Muscle of leg (tissue), 16 donors: ENCODE measurements at places on chromosomes 4 and X. TPM values are rescaled to one million over a fixed set of nuclear protein-coding genes. Genes with fewer than 3 reads are reported as not detected.

The GUCY1B1 gene
- total RNA-seq: 14.4 TPM

The GABRG1 gene
- total RNA-seq: 0.04 TPM

The RAB40AL gene
- 0.31 TPM for total RNA-seq

The PHOX2B gene
- total RNA-seq: not detected

The JADE3 gene
- total RNA-seq: 2.7 TPM

The DCAF12L2 gene
- total RNA-seq: 15.1 TPM

The LGI2 gene
- total RNA-seq: 2.6 TPM

The GRID2 gene
- total RNA-seq: 0.62 TPM

DNA sequence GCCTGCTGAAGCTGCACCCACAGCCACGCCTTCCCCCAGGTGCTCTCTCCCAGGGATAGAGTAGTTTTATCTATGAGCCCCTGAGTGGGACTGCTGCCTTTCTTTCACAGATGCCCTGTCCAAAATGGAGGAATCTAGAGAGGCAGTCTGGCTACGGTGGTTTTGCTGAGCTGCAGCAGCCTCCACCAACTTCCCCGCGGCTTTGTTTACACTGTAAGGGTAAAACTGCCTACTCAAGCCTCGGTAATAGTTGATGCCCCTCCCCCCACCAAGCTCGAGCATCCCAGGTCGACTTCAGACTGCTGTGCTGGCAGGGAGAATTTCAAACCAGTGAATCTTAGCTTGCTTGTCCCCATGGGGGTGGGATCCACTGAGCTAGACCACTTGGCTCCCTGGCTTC lies 84.5 kb downstream of the PRKG2 start:
- H3K4me1 ChIP-seq: no peaks in the 10 kb centered on the region
- no peak overlapping the region for H3K4me3 ChIP-seq
- no peak overlapping the region for H3K27ac ChIP-seq

- H3K4me3 ChIP-seq: no peak overlapping the region
- DNase-seq: no peak
- H3K27ac ChIP-seq: peak overlapping the region; percentile 97
- H3K4me1 ChIP-seq: peaks cover 89% of the 10 kb centered on the region
- no peaks in the 10 kb centered on the region for H3K36me3 ChIP-seq
Observed at GRCh38 chr4:2797545-2798305, 4.8 kb downstream of the SH3BP2 start.

GRCh38 chr4:185115827-185116232 lies 27.2 kb upstream of the SLC25A4 start:
- DNase-seq: peak; percentile 51
- H3K4me3 ChIP-seq: no peak overlapping the region
- no peak overlapping the region for H3K27ac ChIP-seq

GRCh38 chr4:138555584-138555983 lies 313.4 kb upstream of the SLC7A11 start:
- no peaks in the 10 kb centered on the region for H3K27me3 ChIP-seq
- no peak overlapping the region for H3K27ac ChIP-seq
- no peaks in the 10 kb centered on the region for H3K36me3 ChIP-seq
- H3K4me1 ChIP-seq: no peaks in the 10 kb centered on the region
- H3K4me3 ChIP-seq: no peak overlapping the region

- H3K4me3 ChIP-seq: no peak overlapping the region
- H3K27me3 ChIP-seq: no peaks in the 10 kb centered on the region
- H3K27ac ChIP-seq: no peak overlapping the region
- no peaks in the 10 kb centered on the region for H3K36me3 ChIP-seq
Observed at GRCh38 chr4:12852338-12853307, 631.5 kb downstream of the RAB28 start.

GRCh38 chr4:40196724-40197281 lies at the start of gene RHOH:
Gene RHOH, plus strand, starts transcription at chr4:40197031. Its CDS starts 46,356 bp downstream, at chr4:40243387.
- H3K36me3 ChIP-seq: no peaks in the 10 kb centered on the region

GRCh38 chrX:55107911-55108310 lies 19.1 kb downstream of the PAGE2 start:
- H3K4me3 ChIP-seq: no peak overlapping the region
- no peaks in the 10 kb centered on the region for H3K4me1 ChIP-seq

GRCh38 chr4:39825741-39826231 lies 127.8 kb downstream of the UBE2K start:
- H3K27ac ChIP-seq: no peak overlapping the region
- H3K36me3 ChIP-seq: peaks cover 33% of the 10 kb centered on the region
- no peaks in the 10 kb centered on the region for H3K4me1 ChIP-seq
- peak; percentile 10 for DNase-seq
- H3K27me3 ChIP-seq: no peaks in the 10 kb centered on the region

- H3K4me1 ChIP-seq: peaks cover 8% of the 10 kb centered on the region
- H3K27ac ChIP-seq: no peak overlapping the region
- no peak overlapping the region for H3K4me3 ChIP-seq
- no peak for DNase-seq
- no peaks in the 10 kb centered on the region for H3K27me3 ChIP-seq
- H3K36me3 ChIP-seq: no peaks in the 10 kb centered on the region
Observed at GRCh38 chr4:5446595-5447226, 261.6 kb downstream of the EVC2 start.

DNA sequence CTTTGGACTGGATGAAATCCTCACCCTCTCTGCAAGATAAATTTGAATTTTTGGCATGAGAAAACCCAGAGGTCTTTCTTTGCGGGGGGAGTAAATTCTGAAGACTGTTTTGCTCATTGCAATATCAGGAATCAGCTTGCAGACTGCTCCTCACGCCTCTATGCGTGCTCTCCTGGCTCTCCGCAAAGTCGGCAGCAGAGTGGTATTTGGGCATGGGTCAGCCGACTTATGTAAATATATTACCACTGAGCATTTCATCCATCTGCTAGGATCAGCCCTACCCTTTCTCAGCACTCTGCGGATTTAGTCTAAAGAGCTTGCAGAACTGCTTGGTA lies 288.0 kb downstream of the ASMT start:
- H3K27ac ChIP-seq: no peak overlapping the region
- no peak overlapping the region for H3K4me3 ChIP-seq
- peaks cover 2% of the 10 kb centered on the region for H3K27me3 ChIP-seq
- DNase-seq: no peak
- H3K36me3 ChIP-seq: no peaks in the 10 kb centered on the region

- H3K27ac ChIP-seq: no peak overlapping the region
- peaks cover 16% of the 10 kb centered on the region for H3K27me3 ChIP-seq
- H3K4me1 ChIP-seq: no peaks in the 10 kb centered on the region
- H3K36me3 ChIP-seq: no peaks in the 10 kb centered on the region
- DNase-seq: no peak
Observed at GRCh38 chrX:12363216-12363615, 224.9 kb downstream of the FRMPD4 start.

DNA sequence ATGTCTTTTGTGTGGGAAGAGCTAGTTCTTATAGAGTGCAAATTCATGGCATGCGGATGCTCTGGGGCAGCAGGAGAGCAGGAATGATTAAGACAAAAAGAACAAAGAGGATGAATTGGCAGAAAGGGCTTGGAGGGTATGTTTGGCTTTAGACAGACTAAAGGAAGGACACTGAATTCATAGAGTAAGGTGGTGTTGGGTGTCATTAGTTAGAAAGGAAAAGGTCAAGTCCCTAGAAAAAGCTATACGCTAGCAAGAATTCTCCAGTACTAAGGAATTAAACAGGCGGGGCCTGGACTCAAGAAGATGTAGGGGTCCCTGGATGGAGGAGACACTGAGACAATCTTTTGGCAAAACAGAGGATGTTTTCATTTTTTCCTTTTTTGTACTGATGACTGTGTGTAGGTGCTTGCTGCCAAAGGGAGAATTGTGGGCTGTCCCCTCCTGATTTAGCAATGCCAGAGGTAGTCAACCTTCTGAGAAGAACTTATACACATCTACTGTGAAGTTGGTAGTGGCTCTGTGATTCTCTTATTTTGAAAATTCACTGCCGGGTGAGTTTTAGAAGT lies 391.0 kb downstream of the SPRY1 start:
- peak; percentile 85 for DNase-seq
- no peaks in the 10 kb centered on the region for H3K27me3 ChIP-seq
- peak overlapping the region; percentile 95 for H3K27ac ChIP-seq
- no peak overlapping the region for H3K4me3 ChIP-seq
- peaks cover 23% of the 10 kb centered on the region for H3K4me1 ChIP-seq

DNA sequence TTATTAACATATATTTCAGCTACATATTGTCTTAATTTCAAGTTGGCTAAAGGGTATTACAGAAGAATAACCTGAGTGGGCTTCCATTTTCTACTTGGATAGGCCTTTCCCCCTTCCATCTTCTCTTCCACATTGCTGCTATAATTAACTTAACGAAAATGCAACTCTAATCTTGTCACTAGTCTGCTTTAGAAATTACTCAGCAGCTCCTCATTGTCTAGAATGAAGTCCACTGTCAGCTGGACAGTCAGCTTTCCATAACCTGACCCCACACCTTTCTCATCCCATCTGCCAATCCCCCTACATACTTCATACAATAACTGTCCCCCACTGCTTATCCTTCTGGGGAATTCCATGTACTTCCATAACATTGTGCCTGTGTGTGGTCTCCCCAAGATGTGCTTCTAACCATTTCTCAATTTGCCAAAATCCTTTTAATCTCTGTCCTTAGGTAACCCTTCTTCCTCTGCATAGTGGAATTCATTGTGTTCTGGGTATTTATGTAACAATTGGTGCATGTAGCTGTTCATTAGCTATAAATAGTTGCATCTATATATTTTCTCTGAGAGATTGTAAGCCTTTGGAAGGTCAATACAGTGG lies 4.8 kb downstream of the MND1 start:
- no peak overlapping the region for H3K4me3 ChIP-seq
- no peaks in the 10 kb centered on the region for H3K27me3 ChIP-seq
- peaks cover 6% of the 10 kb centered on the region for H3K4me1 ChIP-seq
- H3K36me3 ChIP-seq: no peaks in the 10 kb centered on the region
- H3K27ac ChIP-seq: no peak overlapping the region

DNA sequence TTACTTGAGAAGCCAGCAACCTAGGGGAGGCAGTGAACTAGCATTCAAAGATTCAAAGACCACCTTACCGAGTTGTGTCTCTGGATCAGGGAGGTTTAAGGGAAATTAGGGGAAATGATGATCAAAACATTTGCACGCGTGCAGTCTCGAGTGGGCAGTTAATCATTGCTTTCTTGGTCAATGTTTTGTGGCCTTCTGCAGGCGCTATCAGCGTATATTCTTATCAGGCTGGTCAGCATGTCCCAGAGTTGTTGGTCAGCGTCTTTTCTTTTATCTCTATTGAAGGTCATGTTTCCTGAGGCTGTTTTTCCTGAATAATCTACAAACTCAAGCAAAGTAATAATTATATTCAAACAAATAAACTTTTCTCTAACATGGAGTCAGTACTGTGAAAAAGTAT lies 84.0 kb upstream of the ZNF81 start:
- H3K4me3 ChIP-seq: no peak overlapping the region
- H3K27me3 ChIP-seq: peaks cover 7% of the 10 kb centered on the region

DNA sequence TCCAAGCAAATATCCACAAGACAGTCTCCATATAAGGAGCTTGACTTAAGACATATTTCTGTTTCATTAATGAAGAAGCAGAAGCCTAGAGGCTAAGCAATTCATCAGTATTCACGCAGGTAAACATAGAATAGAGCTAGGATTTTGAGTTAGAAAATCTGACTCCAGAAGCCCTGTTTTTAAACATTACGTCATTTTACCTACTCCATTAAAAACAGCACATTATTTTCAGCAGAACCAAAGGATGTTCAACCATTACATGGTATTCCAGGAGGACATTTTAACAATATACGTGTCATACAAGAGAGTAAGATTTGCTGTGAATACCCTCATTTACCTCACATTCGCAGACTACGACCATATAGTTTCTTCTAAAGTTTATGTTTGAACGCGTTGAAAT lies 403.3 kb upstream of the TRAM1L1 start:
- H3K4me3 ChIP-seq: no peak overlapping the region
- H3K4me1 ChIP-seq: no peaks in the 10 kb centered on the region
- no peak overlapping the region for H3K27ac ChIP-seq
- no peaks in the 10 kb centered on the region for H3K36me3 ChIP-seq

GRCh38 chr4:172489861-172490260 lies 676.7 kb downstream of the GALNTL6 start:
- H3K27me3 ChIP-seq: no peaks in the 10 kb centered on the region
- DNase-seq: no peak
- no peak overlapping the region for H3K27ac ChIP-seq
- no peaks in the 10 kb centered on the region for H3K36me3 ChIP-seq

- H3K4me1 ChIP-seq: peaks cover 7% of the 10 kb centered on the region
- H3K27me3 ChIP-seq: no peaks in the 10 kb centered on the region
- no peak overlapping the region for H3K4me3 ChIP-seq
Observed at GRCh38 chr4:168716406-168717129, 219.7 kb downstream of the PALLD start.

- H3K27me3 ChIP-seq: no peaks in the 10 kb centered on the region
- DNase-seq: peak; percentile 40
- H3K4me3 ChIP-seq: no peak overlapping the region
- peak overlapping the region; percentile 9 for H3K27ac ChIP-seq
- H3K36me3 ChIP-seq: no peaks in the 10 kb centered on the region
- peaks cover 9% of the 10 kb centered on the region for H3K4me1 ChIP-seq
Observed at GRCh38 chr4:37908488-37909331, 17.8 kb downstream of the TBC1D1 start.
